ENCODE measurements at places on chromosomes 3 and 15. TPM values are rescaled to one million over a fixed set of nuclear protein-coding genes. Genes with fewer than 3 reads are reported as not detected.

The NRG4 gene
- total RNA-seq = 20.5 TPM

The CDC25A gene
- 0.33 TPM for total RNA-seq

The PRRT3 gene
- total RNA-seq = 4.3 TPM

The CFAP44 gene
- 14.8 TPM for total RNA-seq

GRCh38 chr15:73802431-73803041 lies 49.4 kb upstream of the INSYN1 start:
- DNase-seq = no peak

DNA sequence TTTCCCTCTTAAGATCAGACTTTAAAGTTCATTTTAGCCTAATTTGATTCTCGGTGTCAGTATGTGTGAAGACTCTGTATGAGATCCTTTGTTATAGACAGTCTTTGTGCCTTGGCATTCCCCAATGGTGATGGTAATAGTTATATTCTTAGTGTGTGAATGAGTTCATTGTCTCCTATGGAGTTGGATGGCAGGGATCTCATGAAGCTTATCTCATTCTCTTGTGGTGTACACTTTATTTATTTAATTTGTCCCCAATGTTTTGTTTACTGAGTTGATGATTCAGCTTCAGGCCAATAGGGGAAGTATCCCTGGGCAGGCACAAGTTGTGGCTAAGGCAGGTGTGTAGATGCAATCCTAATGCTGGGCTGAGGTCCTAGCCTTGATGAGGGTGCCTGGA lies 222.0 kb upstream of the DPPA4 start:
- no peak for DNase-seq

DNA sequence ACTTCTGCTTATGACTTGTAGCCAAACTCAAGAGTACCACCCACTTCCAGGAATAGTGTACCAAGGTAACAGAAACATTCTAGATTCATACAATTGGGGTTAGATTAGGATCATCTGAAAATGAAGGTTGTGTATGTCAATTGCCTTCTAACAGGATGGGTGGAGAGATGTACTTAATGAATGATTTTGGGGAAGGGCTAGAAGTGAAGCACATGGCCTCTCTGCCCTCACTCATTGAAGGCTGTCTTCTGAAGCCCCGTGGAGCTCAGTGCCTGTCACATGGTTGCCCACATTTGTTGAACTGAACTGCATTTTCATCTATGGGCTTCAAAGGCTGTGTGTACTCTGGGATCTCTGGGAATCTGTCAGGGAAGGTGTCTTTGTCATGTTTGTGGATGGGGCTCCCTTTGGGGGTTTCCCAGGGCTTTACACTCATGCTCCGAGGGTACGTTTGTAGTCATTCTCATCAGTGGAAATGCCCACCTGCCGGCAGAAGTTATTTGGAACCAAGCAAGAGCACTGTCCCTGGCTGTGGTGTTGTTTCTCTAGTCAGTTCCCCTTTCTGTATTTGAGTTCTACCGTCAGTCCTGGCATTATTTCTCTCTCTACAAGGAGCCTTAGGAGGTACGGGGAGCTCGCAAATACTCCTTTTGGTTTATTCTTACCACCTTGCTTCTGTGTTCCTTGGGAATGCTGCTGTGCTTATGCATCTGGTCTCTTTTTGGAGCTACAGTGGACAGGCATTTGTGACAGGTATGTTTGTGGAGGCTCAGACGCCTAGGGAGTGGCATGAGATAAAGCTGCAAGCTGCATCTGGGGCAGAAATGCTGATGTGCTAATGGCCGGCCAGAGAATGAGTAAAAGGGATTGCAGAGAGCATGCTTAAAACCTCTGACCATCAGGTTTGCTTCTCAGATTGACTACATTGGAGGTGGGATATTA lies 22.4 kb downstream of the CD86 start:
- DNase-seq = no peak

DNA sequence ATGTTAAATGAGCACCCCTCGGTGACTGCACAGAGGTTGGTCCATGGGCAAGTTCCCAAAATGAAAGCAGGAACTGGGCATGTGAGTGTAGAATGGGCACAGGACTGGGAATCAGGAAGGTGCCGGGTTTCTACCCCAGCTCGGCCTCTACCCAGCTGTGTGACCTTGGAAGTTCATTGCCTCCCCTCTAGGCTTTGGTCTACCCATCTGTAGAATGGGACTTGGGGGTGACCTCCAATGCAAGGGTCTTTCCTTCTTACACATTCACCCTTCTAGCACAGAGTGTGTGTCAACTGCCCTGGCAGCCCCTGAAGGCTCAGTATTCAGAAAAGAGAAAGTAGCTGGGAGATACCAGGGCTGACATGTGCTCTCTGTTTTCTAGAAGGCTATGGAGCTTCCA lies 72.3 kb upstream of the PIAS1 start:
- no peak for DNase-seq

DNA sequence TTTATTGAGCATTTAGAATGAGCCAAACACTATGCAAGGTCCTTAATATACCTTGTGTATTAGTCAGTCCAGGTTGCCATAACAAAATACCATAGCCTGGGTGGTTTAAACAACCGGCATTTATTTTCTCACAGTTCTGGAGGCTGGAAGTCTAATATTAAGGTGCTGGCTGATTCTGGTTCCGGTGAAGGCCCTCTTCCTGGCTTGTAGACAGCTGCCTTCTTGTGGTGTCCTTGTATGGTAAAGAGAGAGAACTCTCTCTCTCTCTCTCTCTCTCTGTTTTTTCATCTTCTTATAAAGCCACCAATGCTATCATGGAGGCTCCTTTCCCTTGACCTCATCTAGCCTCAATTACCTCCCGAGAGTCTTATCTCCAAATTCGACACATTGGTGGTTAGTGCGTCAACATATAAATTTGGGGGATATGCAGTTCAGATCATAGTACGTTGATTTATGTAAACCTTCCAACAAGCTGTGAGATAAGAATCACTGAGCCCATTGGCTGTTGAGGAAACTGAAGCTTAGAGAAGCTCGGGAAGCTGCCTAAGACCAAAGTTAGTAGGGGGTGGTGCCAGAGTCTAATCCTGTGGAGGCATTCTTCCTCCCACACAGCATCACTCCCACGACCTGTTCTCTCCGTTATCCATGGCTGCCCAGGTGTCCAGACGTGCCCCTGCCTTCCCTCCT lies 298.0 kb upstream of the PROK2 start:
- DNase-seq = no peak

DNA sequence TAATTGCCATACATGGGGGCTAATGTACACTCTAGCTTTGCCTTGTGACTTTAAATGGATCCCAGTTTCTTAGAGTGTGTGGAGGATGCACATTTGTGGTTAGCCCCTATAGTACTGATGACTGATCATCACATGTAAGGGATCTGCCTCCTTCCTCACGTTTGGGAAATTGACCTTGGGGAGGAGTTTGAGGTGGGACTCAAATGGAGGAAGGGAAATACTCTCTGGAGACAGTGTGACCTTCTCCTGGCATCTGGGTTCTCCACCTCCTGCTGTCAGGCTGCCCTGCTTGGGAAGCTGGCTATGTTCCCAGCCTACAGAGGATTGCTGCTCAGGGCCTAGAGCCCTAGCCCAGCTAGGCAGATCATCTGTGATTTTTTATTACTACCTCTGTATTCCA lies 48.7 kb downstream of the PPM1L start:
- peak; percentile 43 for DNase-seq

DNA sequence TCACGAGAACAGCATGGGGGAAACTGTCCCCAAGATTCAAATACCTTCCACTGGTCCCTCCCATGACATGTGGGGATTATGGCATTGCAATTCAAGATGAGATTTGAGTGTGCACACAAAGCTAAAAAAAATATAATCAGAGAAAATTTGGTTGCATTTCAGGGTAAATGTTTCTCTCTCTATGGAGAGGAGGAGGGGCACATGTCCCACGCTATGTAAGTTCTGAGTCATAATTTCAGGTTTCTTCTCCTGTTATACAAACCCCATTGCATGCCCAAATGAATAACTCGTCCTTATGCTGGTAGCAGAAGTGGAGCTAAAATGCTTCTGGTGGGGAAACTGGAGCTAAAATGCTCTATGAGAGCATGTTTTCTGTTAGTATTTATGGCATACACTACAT lies 209.7 kb upstream of the DCBLD2 start:
- no peak for DNase-seq

- DNase-seq = no peak
Measured at GRCh38 chr3:142960322-142960850, 3.1 kb downstream of the PAQR9 start.

GRCh38 chr3:197023998-197024651 lies 5.5 kb downstream of the MELTF start:
- no peak for DNase-seq

DNA sequence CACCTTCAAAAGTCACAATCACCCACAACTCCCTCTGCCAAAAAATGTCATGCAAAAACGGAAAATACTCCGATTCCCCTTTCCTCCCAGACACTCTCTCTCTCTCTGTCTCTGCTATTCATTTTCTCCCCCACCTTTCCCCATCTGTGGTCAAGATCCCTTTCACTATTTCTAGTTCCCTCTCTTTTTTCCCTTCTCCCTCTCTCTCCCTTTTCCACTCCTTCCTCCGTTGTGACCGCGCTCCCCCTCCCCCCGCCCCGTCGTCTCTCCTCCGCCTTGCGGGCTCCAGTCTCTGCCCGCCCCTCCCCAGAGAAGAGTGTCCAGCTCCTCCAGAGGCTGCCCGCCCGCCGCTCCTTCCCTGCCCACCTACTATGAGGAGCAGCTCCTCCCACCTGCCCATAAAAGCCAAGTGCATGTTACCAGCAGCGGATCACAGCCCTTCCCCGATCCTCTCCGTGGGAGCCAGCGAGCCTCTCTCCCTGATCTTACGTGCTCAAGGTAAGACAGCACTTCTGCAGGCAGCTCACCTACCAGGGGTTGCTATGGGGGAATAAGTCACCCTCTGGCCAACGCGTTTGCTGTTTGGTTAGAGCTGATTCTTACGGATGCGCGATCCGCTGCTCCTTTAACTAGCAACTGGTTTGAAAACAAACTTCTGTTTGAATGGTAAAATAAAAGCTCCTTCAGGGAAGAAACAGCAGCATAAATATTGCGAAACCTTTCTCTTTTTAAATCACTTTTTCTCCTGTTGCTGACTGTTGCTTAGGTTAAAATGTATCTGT lies at the start of gene COL8A1:
TSS of gene COL8A1 (plus strand) at position 428 of the 782 bp plus-strand sequence. CDS start 152,089 bp downstream, outside the sequence.
- DNase-seq = peak; percentile 20

DNA sequence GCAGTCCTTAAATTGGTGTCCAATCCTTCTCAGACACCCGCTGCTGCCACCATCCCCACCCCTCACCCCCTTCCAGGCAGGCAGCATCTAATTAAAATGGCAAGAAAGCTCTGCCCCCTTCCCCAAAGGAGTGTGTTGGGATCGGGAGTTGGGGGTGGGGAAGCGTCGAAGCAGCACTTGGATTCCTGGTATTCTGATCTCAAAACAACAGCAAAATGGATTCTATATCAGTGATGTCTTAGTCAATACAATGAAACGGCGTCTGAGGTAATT lies 1.4 kb downstream of the TNIK start:
- no peak for DNase-seq

GRCh38 chr3:156981005-156981404 lies 154.9 kb downstream of the LEKR1 start:
- no peak for DNase-seq

- no peak for DNase-seq
Measured at GRCh38 chr3:66406831-66407610, 93.8 kb downstream of the LRIG1 start.
